Astrocyte of the cerebellum (primary cell): ENCODE measurements at places on chromosomes 3 and 15.

DNA sequence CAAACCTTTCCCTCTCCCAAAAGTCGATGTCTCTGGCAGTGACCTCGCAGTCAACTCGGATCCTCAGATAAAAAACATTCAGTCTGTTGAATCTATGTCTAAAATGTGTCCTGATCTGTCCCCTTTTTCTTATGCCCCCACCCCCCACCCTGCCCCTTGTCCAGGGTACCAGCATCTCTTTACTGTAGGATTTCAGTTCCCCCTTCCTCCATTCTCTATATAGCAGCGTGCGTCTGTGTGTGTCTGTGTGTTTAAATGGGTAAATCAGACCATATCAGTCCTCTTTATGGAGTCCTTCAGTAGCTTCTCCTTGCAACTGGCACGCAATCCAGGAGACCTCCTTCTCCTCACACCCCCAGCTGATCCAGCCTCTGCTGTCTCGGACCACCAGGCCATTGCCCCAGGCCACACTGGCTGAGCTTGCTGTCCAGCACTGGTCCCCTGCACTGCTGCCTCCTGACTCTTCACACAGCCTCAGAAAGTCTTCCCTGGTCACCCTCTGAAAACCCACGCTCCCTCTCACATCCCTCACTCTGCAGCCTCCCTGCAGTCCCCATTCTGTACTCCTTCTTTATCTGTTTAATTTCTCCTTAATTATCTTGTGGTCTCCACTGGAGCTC is 1.5 kb downstream of the LRRK1 start:
- DNase-seq, result no peak

- no peak for DNase-seq
Observed at GRCh38 chr15:64197425-64197824, 34.6 kb upstream of the PPIB start.

GRCh38 chr3:127779747-127780146 is 42.6 kb downstream of the MGLL start:
- no peak for DNase-seq

- DNase-seq, result no peak
Observed at GRCh38 chr15:53447053-53447574, 312.3 kb downstream of the WDR72 start.

DNA sequence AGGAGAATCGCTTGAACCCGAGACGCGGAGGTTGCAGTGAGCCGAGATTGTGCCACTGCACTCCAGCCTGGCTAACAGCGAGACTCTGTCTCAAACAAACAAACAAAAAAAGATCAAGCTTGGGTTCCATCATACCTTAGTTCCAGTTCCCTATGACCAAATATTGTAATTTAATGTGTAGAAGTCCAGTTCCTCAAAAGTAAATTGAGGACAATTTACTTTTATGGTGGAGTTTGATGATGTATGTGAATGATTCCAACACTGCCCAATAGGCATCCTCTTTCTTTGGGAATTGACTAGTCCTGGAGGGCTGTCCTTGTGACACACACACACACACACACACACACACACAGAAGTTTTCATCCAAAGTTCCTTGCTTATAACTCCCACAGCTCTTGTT is 2.8 kb upstream of the PKM start:
- DNase-seq, result no peak
